ENCODE measurements at places on chromosomes 13 and 19.

- no peak for DNase-seq
These were observed 279.8 kb downstream of the DACH1 start for GRCh38 chr13:71587193-71587592.

DNA sequence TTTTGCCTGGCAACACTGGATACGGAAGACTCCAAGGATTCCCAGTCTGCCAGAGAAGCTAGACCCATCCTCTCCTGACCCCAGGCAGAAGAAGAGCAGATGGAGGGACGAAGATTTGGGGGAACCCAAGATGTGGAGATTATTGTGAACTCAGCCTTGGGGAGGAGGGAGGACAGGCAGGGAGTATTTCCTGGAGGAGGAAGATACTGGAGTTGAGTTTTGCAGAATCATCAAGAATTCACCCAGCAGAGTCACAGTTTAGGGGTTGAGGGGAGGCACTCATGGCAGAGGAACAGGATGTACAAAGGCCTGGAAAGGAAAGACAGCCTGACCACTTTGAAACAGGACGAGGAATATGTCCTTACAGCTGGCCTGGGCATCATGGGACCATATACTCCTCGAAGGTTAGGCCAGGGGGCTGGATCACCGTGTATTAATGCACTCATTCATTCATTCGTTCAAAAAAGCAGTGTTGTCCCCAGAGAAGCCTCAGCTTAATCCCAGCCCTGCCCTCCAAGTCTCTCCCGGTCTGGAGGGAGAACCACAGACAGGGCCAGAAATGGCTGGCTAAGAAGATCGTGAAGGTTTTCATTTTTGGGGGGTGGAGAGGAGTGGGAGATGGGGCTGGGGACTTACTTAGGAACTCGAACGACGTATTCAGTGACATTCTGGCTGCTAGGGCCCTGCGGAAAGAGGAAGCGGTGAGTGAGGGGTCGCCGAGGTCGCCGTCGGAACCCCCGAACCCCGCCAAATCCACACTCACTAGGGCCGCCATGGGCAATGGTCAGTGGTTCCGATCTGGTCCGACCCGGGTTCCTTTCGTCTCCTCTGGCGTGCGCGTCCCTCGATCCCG is 517 bp downstream of the GTF2F1 start:
- no peak for DNase-seq

DNA sequence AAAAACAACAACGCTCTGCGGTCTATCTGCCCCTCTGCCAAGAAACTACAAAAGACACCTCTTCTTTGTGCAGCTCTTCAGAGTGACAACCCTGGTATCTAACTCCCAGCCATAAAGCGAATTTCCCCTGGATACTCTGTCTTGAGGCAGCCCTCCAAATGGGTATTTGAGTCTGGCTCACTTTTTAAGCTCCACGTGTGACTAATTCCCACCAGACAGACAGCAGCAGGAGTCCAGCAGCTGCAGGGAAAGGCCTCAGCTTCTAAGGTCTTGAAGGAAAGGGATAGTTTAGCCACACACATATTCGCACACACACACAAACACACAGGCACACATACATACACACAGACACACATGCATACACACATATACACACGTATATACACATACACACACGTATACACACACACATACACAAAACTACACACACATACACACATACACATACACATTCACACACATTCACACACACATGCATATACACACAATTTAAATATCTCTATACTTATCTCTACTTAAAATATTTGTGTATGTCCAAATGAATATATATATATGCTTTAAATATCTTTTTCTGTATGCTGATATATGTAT is 188.8 kb downstream of the TSHZ3 start:
- no peak for DNase-seq

DNA sequence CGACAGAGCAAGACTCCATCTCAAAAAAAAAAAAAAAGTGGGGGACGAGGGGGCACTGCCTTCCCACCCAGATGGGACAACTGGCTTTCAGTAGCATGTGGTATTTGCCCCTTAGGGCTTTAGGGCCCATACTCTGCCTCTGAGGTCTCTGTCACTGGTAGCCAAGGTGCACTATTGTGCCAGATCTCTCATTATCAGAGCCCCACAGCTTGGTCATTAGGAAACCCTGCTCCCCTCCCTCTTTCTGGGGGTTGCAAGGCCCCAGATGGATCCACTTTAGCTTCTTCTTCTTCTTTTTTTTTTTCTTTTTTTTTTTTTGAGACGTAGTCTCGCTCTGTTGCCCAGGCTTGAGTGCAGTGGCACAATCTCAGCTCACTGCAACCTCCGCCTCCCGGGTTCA is 11.2 kb upstream of the ZNF358 start:
- no peak for DNase-seq

DNA sequence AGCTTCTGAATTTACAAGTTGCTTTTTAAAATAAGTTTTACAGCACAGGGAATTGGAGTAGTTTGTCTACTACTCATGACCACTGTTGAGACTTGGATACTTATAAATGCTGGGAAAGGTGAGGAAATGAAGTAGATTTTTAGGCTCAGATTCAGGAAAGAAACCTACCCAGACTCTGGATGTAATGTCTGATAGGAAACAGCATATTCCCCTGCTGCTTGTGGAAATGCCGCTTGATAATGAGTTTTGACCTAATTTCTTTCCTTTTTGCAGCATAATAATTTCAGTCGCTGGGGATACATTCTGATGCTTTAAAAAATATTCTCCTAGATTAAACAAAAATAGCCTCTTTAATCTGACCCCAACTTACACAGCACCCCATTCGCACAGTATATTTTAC is 53.6 kb downstream of the SLC10A2 start:
- no peak for DNase-seq

GRCh38 chr13:32878163-32878562 is 138.1 kb upstream of the KL start:
- no peak for DNase-seq

DNA sequence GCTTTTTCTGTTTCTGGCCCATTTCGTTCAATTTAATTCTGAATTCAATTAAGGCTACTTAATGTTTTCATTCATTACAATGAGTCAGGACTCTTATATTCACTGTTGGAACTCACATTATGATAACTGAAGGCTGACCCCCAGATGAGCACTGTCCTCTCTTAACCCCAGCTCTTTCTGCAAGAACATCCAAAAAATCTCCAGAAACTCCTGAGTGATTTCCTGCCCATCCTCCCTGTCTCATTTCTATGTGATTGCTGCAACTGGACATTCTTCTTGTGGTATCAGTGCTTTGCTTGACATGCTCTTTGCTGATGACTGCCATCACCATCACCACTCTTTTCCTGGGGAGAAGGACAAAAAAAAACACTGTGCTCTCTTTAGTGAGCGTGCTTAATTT is 240.3 kb downstream of the SPRY2 start:
- no peak for DNase-seq

GRCh38 chr13:97134364-97135095 is 87.6 kb upstream of the MBNL2 start:
- DNase-seq = no peak

GRCh38 chr13:105969761-105970160 is 565.7 kb downstream of the EFNB2 start:
- no peak for DNase-seq

DNA sequence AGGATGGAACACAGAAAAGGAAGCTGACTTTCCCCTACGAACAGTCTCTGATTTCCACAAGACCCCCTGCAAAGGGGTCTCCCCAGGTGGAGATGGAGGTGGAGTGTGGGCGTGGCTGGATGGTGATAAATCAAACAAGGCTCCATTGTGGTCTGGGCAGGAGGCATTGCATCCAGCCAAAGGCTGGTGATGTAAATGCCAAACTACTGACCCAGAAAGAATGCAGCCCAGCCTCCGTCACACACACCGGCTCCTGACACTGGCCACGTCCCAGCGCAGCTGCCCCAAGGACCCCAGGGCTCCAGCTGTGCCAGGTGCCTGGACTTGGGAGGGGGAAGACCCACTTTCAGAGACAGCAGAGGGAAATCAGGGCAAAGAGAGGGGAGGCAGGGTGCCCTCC is 6.3 kb downstream of the SLC7A1 start:
- no peak for DNase-seq

DNA sequence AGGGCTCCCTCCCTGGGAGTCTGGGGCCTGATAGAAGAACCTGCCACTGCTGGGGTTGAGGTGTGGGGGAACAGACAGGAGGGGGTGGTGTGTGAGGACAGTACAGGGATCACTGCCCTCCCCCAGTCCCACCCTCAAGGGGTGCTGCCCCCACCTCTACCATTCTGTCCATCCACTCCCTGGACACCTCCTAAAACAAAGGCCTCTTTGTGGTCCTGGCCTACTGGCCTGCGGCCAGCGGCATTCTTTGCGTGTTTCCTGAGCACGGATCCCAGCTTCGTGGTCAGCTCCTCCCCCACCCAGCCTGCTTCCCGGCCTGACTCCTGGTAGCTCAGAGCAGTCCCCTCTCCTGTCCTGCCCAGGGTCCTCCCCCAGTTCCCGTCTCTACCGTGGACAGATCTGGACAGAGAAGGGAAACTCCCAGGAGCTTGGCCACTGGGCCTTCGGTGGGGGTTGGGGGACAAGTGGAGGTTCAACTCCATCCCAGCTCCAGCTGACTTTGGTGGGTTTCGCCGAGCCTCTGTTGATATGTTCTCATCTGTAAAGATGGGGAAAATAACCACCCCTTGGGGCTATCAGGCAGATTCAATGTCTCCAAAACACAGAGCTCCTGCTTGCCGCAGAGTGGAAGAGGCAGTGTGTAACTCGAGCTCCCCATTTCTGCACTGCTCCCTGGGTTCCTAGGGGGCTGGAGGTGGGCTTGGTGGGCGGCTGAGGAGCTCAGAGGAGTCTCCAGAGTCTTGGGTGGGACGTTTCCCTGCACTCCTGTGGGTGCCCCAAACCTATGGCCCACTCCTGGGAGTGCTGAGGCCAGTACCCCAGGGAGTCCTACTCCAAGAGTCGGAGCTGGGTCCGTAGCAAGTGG is 48.7 kb downstream of the LYL1 start:
- DNase-seq = no peak

DNA sequence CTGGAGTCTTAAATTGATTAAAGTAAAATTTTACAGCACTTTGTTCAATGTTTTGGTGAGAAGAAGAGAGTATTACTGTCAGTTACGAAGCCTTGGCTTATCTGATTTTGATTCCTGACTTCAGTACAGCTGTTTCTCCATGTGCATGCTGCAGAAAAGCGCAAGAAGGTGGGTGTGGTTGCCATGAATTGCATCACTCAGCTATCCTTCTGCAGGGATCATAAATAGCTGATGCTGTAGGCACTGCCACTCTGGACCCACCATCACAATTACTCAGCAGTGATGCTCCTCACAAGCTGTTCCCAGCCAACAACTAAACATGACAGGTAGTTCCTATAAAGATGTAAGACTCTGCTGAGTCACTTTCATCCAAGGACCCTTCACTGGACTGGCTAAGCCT is 321.2 kb downstream of the IRS2 start:
- DNase-seq = no peak

- DNase-seq = no peak
These were observed 11.5 kb upstream of the CYP4F3 start for GRCh38 chr19:15629003-15629880.

DNA sequence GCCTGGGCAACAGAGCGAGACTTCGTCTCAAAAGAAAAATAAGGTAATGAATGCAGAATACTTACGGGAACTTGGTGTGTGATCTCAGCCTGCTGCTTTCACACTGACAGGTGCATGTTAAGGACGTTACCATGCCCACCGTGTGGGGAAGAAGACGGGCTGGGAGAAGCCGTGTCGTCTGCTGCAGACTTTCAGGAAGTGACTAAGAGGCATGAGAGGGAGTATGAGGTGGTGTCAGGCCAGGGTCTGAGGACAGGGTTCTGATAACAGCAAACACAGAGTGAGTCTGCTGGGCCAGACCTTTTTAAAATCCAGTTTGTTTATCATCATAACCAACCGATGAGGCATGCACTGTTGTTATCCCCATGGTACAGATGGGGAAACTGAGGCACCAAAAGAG is 13.6 kb upstream of the GALP start:
- no peak for DNase-seq

DNA sequence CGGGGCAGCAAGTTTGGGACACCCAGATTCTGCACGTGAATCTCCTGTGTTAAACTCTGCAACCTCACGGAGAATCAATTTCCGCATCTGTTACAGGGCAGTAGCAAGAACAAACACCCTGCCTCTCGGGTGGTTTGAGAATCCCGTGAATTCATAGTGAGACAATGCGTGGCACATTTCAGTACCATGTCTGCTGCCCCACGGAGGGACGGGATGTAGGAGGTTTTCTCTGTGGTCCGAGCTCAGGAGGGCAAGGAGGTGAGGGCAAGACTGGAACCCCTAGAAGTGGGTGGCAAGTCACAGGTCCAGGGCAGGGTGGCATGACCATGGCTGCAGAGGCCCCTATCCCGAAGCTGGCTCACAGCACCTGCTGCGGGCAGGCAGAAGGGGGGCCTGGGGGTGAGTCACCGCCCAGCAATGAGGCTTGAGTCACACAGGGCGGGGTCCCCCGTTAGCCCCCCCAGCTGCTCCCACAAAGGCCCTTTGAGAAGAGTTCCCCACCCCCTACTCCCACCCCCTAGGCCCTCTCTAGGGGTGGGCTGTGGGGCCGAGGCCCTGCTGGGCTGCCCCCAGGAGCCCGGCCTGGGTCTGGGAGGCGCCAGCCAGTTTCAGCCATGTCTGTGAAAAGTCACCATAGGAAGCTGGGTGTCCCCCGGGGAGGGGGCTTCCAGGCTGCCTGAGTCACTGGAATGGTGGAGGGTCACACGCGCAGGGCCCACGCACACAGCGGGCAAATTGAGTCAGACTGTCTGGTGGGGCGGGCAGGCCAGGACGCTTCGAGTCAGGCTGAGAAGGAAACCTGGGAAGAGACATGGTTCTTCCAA is 25.8 kb upstream of the NANOS3 start:
- no peak for DNase-seq

GRCh38 chr13:106182404-106182803 is 353.1 kb downstream of the EFNB2 start:
- no peak for DNase-seq

DNA sequence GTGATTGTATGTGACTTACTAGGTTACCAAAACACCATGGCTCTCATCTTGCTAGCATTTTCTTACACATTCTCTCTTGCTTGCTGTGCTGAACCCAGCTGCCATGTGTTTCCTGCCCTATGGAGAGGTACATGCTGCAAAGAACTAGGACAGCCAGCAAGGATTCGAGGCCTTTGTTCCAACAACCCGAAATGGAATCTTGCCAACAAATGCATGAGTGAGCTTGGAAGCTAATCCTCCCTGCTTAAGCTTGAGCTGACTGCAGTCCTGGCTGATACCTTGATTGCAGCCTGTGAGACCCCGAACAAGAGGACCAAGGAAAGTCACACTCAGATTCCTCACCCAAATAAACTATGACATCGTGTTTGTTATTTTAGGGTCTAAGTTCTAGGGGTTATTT is 651.2 kb downstream of the SLITRK6 start:
- DNase-seq = no peak

GRCh38 chr19:23507446-23507845 is 112.2 kb upstream of the ZNF91 start:
- DNase-seq = no peak

- no peak for DNase-seq
These were observed 4.1 kb downstream of the IER2 start for GRCh38 chr19:13154241-13154778.

GRCh38 chr13:25978961-25979360 is 72.9 kb downstream of the SHISA2 start:
- DNase-seq = no peak

GRCh38 chr13:112850273-112850672 is 118.7 kb upstream of the MCF2L start:
- DNase-seq = no peak
